ENCODE measurements at places on chromosomes 12 and 14.

GRCh38 chr12:80314741-80315140 is 129.3 kb upstream of the PTPRQ start:
- no peak for ATAC-seq

DNA sequence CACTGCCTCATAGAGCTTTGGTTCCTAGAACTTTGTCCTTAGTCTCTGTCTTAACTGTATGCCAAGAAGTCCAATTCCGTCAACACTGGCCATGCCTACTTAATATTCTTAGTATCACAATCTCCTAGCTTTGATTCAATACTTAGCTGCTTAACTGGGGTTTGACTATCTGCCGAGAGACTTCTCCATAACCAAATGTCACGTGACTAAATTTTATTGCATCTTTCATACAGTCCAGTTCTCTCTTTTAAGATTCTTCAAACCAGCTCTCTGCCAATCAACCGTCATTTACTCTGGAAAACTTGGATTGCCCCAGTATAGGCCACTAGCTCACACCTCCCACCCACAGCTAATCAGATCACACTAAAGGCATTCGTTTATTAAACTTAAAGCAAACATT is 122.8 kb downstream of the ATXN7L3B start:
- ATAC-seq = no peak

GRCh38 chr12:28555748-28556147 is 365.5 kb downstream of the CCDC91 start:
- no peak for ATAC-seq

- ATAC-seq = no peak
Observed at GRCh38 chr14:95196268-95196667, 38.9 kb upstream of the DICER1 start.

DNA sequence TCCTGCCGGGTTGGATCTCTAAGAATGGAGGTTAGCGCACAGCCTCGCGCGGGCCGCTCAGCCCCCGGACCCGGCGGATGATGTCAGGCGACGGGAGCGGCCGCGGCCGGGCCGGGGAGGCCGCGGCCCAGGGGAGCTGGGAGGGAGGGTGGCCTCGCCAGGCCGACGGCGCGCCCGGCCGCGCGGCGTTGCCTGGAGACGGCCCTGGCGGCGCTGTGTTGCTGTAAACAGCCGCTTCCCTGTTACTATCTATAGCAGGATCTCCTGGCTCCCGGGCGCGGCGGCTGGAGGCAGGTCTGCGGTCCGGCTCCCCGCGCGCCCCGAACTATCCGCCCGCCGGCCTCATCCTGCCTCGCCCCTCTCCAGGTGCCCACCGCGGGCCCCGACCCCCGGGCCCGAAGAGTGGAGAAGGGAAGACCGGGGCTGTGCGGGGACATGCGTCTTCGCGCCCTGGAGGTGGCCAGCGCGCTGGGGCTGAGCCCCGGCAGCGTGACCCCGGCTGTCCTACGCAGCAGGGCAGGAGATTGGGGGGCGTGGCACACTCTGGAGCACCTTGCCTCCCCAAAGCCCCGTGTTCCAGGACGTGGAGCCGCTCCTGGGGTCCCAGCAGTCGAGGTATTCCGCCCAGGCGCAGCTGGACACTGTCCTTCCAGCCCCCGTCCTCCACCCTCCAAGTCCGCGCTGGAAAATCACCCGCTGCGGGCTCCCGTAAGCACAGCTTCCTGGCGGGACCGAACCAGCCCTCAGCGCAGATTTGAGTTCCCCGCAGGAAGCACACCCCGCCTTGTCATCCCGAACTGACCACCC is 1.4 kb upstream of the FOS start:
- peak; percentile 57 for ATAC-seq

DNA sequence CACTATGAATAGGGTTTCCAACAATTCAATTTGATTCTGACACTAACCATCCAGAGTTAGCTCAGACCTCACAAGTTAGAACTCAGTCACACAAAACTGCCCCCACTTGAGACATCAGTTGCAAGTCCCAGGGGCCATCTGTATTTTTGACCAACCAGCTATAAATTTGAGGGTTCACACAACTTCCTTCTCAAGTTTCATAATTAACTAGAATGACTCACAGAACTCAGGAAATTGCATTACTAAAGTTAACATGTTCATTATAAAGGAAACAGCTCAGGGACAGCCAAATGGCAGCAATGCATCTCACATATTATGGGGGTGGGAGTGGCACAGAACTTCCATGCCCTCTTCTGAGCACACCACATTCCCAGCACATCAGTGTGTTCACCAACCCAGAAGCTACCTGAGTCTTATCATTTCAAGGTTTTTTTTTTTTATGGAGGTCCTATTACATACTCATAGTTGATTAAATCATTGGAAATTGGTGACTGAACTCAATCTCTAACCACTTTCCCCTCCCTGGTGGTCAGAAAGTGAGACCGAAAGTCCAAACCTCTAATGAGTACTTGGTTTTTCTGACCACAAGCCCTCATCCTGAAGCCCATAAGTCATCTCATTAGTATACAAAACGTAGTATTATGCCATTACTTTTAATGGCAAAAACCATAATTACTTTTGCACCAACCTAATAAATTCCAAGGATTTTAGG is 1721.5 kb upstream of the SEL1L start:
- ATAC-seq = no peak

Data from SK-N-SH treated with all-trans-retinoic acid at 6 μM for 48 hours (cell line).